Fibroblast of skin of back (primary cell): ENCODE measurements at places on chromosomes 6 and 20.

- no peak for DNase-seq
Observed at GRCh38 chr20:23358923-23359593, 2.9 kb upstream of the GZF1 start.

DNA sequence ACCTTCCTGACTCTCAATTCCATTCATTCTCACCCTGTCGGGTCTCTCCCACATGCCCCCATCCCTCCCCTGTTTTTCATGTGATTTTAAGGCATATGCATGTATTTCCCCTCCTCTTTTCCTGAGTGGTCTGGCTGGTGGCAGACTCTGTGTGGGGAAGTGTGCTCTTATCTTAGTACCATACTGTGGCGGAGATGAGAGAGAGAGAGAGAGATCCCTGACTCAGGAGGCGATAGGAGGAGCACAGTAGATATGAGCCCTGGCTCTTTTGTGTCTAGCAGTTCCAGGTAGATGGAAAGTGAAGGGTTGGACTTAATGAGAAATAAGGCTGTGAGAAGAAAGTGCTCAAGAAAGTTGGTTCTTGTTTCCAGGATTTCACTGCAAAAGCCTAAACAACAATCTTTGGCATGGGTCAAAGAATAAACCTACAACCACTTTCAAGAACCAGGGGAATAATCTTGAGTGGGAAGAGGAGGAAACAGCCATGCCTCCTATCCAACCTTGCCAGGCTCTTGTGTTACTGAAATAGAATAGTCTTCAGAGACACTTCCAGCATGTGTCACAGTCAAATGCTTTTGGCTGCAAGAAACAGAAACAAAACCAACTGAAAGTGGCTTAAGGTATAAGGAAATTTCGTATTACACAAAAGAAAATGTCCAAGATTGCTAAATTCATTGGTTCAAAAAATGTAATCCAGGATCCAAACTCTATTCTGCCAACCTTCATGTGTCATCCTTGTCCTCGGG is 123.8 kb upstream of the MYLIP start:
- no peak for DNase-seq

DNA sequence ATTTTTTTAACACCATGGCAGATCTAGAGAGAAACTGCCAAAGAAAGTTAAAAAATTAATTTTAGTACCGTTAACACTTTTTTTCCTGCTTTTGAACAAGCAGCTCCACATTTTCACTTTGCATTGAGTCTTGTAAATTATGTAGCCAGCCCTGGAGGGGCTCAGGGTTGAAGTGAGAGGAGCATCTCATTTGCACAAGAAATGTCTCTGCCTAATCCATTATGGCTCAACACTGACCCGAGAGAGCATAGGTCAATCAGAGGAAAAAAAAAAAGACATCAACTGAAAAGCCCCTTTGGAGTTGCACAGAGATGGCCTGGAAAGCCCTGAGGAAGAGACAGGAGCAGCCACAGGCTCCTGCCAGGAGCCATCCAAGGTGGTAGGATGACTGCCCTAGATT is 4.3 kb upstream of the SLPI start:
- DNase-seq = no peak

DNA sequence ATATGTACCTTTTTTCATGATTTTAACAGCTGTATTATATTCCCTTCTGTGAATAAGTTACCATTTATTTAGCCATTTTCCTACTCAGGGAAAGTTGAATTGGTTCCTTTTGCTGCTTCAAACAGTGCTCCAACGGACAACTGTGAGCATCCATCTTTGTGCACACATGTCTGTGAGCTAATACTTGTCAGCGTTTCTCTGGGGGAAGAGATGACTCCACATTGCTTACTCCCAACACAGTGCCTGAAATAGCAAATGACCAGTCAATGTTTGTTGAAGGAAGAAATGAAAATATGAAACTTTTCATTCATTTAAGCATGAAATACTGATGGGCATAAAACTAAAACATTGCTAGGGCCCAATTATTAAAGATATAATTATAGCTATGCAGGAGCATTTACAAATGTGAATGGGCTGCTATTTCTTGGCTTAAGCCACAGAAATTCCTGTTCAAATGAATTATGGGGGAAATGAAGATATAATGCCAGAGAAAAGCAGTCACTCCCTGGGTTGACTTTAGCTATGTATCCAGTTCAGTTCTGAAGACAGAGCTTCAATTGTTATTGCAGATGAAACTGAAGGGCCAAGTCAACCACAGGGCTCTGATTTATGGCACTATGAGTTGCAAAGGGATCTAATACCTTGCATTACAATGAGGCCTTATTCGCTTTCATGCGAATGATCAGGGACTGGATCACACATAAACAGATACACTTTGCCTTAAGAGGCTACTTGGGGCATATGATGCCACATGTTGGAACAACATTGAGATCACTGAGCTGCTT is 47.4 kb upstream of the FOXC1 start:
- DNase-seq = no peak

DNA sequence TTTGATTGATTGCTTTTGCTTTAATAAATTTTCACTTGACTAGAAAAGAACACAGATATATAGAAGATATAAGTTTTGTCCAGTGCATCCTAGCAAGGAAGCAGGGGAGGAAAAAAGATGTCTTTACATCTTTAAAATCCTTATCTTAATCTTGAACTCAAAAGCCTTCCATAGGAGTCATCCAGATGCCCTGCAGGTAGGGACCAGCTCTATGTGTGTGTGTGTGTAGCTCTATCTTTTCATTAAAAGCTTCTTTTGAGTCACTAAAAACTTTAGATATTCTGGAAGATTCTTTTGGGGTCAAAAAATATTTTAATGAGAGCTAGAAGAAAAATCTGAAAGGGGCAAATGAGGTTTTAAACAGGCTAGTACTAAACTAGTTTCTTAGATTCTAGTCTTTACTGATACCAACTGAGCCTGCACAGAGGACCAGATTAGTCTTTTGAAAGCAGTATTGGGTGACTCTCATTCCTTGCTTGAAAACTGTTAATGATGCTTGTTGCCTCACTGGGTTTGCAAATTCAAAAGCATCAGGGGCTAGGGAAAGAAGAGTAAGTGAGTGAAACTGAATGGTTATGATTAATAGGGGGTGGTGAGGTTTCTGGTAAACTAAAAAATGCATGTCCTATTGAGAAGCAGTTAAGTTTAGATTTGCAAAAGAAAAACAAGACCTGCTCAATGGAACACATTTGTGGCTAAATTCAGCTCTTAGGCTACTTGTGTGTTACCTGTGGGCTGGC is 40.6 kb upstream of the JAG1 start:
- DNase-seq = peak; percentile 27

DNA sequence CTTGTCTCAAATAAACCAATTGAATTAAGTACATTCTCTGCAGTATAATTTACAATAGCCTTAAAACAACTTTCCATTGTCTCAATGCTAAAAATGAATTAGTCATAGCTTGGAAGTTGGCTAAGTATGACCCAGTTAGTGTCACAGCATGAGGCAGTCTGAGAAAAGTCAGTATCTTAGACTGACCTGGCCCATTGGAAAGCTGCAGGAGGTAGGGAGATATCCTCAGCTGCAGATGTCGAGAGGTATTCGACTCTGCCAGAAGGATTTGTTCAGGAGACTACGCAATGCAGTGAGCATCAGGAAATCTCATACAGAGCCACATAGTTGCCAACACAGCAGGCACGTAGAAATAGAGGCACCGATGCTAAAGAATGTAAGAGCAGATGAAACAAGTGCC is 350.9 kb upstream of the NRSN1 start:
- DNase-seq = no peak

DNA sequence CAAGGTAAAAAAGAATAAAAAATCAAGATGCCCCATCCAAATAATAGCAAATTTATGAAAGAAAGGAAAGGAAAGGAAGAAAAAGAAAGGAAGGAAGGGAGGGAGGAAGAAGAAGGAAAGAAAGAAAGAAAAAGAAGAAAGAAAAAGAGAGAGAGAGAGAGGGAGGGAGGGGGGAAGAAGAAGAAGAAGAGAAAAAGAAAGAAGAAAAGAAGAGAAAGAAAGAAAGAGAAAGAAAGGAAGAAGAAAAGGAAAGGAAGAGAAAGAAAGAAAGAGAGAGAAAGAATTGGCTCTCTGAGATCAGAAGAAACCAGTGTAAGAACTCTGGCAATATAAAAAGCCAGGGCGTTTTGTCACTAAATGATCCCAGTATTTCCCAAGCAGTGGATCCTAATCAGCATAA is 401.7 kb downstream of the EPHA7 start:
- DNase-seq = no peak

DNA sequence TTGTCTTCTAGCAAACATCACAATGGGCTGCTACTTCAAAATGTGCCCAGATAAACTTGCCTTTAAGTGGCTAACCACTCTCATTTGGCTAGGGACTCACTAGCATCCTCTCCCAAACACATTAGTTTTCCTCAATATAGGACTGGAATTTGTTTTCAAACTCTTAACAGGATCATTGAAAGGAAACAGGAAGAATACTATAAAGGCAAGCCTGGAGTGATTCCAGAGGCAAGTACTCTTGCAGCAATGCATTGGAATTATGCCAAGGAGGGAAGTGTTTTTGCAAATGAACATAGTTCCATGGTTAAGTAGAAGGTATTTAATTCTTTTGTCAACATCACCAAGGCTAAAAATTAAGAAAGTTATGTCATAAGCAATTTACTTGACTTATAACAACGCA is 12.2 kb downstream of the EPHA7 start:
- DNase-seq = no peak

- no peak for DNase-seq
Observed at GRCh38 chr6:37347670-37348111, 6.1 kb upstream of the RNF8 start.

DNA sequence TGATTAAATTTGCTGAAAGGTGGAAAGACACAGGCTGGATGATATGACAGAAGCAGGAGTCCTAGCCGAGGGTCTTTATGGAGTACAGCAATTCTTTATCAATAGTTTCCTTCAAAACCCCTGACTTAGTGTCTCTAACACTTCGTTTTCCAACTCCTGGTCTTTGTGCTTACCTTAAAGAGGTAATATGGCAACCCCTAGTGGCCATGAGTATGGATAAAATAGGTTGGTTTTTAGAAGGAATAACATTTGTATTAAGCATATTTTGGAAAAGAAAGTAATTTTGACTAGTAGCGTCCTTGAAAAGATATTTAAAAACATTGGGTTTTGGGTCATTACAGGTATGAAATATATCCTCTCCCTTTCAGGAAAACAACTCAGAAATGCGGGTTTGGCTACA is 51.9 kb downstream of the VGLL2 start:
- DNase-seq = no peak

- no peak for DNase-seq
Observed at GRCh38 chr6:142937986-142938385, 7.0 kb downstream of the HIVEP2 start.

GRCh38 chr6:106085692-106085983 is 498 bp upstream of the PRDM1 start:
- DNase-seq = no peak

DNA sequence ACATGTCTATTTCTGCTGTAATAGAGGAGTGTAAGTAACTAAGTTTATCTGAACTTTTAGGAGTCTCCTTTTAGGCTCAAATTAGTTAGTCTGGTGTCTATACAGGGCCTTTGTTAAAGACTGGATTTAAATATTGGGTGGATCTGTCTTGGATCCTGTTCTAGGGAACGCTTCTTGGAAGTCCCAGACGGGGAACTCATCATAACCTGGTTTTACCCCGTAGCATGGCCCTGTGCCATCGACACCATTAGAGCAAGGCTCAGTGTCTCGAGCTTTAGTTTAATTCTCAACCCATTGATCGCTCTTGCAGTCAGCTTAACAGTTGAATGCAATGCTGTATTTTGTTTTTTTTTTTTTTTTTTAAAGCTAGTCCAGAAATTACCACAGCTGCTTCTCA is 89.9 kb downstream of the CARMIL1 start:
- DNase-seq = no peak

DNA sequence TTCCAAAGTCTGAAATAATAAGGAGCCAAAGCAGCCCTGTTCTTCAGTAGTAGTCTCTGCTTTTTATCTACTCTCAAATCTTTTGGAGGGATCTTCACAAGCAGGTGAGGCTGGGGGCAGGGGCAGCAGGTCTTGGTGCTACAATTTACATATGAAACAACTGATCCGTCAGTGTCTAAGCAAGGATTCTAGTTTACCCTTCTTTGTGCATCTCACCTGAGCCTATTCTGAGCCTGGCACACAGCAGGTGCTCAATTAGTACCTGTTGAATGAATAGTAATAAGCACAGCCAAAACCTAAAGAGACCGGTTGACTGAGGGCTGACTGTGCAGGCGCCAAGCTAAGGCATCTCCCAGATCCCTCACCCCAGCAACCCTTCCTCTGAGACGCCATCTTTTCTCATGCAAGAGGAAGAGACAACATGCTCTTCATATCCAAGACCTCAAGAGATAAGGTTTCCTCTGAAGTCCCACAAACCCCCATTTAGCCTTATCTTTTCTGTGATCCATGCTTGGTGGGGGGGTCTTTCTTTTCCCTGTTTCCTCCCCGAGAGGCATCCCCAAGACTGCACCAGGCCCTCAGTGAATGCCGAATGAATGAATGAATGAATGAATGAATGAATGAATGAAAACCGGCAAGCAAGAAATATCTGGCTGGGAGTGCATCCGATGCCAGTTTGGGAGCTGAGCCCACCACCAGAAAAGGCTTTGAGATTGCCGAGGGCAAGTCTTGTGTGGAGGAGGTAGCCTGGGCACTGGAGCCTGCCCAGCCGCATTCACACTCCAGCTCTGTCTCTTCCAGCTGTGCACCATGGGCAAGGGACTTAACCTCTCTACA is 2.9 kb upstream of the BMP7 start:
- DNase-seq = no peak

GRCh38 chr6:105400501-105400900 is 2.4 kb downstream of the PREP start:
- no peak for DNase-seq

DNA sequence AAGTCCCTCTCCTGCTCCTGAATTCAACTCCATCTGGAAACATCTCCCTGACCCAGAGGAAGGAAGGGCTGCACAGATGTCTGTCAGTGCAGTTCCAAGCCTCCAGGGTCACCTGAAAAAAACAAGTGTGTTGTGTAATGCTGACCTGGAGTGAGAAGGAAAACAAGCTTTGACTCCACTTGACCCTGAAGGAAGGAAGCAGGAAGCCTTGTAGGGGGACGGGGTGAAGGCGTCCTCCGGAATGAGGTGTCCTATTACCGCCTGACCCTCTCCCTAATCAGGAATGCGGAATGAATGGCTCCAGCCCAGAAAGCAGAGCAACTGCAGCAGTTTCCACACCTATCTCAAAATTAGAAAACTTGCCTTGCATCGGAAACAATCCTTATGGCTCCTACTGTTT is 13.9 kb upstream of the ADGRF5 start:
- DNase-seq = no peak

GRCh38 chr6:40722553-40723258 is 135.5 kb upstream of the LRFN2 start:
- peak; percentile 13 for DNase-seq

DNA sequence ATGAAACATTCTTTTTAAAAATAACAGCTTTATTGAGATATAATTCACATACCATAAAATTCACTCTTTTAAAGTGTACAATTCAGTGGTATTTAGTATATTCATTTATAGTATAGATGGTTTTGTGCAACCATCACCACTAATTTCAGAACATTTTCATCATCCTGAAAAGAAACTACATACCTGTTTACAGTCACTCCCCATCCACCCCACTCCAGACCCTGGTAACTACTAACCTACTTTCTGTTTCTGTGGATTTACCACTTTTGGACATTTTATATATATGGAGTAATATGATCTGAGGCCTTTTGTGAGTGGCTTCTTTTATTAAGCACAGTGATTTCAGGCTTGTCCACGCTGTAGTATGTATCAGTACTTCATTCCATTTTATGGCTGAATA is 2.5 kb upstream of the TMEM217 start:
- DNase-seq = no peak

- DNase-seq = peak; percentile 15
Observed at GRCh38 chr20:11686820-11687543, 230.7 kb upstream of the BTBD3 start.
